GM23248 (cell line): ENCODE measurements at places on chromosomes 4 and X. TPM values are rescaled to one million over a fixed set of nuclear protein-coding genes. Genes with fewer than 3 reads are reported as not detected.
A peak's percentile ranks its signal among the peaks of the same experiment; 100 is the strongest.

NLRP2B gene
- polyA plus RNA-seq = not detected in 2 replicates

UGT2B17 gene
- polyA plus RNA-seq = not detected in 2 replicates

- H3K27me3 ChIP-seq = no peaks in the 10 kb centered on the region
- peaks cover 44% of the 10 kb centered on the region for H3K4me1 ChIP-seq
- 0 out of 2 replicates have a peak, but pooled peaks cover 4% of the 10 kb centered on the region for H3K36me3 ChIP-seq
Measured at GRCh38 chr4:128323401-128323800, 35.8 kb upstream of the PGRMC2 start.

- 0 out of 2 replicates have a peak overlapping the region, but pooled peaks have one; percentile 3 for H3K4me3 ChIP-seq
- peak overlapping the region; percentile 50 for H3K27ac ChIP-seq
- peaks cover 41% of the 10 kb centered on the region for H3K4me1 ChIP-seq
- H3K36me3 ChIP-seq = no peaks in the 10 kb centered on the region
Measured at GRCh38 chr4:78437608-78438088, 113.9 kb upstream of the ANXA3 start.

PCDH10 gene
- 0.08 and 0.09 TPM in 2 replicates for polyA plus RNA-seq

CHRNA9 gene
- 0.41 and 1.2 TPM in 2 replicates for polyA plus RNA-seq
